ENCODE measurements at places on chromosomes 16 and 17.

GRCh38 chr17:33534087-33534486, 241.0 kb upstream of the ASIC2 start:
- no peak for DNase-seq

- no peak for DNase-seq
These were observed 686.2 kb downstream of the KCNJ2 start for GRCh38 chr17:70855401-70856054.

GRCh38 chr17:79838522-79839274, 542 bp downstream of the CBX4 start:
- DNase-seq: peak; percentile 51

GRCh38 chr17:45867702-45868101, 23.0 kb downstream of the SPPL2C start:
- no peak for DNase-seq

DNA sequence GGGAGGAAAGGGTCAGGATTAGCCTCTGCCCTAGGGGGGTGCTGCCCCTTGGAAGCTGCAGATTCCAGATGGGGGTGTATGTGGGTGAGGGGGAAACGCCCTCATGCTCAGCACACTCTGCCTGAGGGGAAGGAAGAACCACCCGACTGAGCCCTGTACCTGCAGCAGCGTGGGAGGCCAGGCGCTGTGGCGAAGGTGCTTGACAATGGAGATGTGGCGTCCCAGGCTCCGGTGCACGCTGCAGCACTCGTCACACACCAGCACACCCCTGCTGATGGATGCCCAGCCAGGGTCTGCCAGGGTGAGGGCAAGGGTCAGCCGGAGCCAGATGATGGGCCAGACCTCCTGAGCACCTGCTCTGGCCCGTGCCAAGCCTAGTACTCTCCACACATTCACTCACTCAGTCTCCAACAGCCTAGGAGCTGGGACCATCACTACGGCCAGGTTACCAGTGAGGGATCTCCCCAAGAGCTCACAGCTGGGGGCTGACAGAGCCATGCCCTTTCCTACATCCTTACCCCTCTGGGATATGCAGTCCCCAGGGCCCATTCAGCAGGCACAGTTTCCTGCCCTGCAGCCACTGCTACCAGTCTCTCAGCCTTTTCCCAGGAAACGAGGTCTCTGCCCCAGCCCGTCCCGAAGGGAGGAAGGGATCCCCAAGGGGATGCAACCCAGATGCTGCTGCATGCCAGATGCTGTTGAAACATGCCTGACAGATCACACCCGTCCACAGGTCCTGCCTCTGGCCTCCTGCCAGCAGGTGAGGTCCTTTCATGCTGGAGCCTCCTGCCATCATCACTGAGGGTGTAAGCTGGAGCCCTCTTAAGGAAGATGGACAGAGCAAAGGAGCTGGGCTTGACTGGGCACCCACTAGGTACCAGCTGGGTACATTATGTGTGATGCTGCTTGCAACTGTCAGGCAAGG, 5.9 kb downstream of the GIT1 start:
- no peak for DNase-seq

All from thyroid gland (tissue), 4 donors.